ENCODE measurements at places on chromosomes 6 and 20.

GRCh38 chr6:93351222-93351621 is 68.1 kb downstream of the EPHA7 start:
- no peak for DNase-seq

GRCh38 chr6:20271818-20272217 is 59.5 kb upstream of the MBOAT1 start:
- no peak for DNase-seq

DNA sequence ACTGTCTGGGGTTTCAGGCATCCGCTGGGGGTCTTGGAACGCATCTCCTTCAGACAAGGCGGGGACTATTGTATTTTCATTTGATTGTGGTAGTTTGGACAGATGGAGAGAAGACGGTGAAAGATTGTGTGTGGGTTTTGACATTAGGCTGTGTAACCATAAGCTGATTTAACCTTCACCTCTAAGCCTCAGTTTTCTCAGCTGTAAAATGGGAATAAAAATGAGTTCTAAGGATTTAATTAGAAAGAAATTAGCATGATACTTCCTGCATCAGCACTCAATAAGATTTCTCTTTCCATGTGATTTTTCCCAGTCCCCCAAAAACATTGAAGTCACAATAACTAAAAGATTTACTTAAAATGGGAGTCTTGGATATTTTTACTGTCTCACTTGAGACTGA is 78.1 kb downstream of the CBFA2T2 start:
- DNase-seq, result no peak

- no peak for DNase-seq
These were observed 27.6 kb downstream of the KCNK15 start for GRCh38 chr20:44773070-44773829.

DNA sequence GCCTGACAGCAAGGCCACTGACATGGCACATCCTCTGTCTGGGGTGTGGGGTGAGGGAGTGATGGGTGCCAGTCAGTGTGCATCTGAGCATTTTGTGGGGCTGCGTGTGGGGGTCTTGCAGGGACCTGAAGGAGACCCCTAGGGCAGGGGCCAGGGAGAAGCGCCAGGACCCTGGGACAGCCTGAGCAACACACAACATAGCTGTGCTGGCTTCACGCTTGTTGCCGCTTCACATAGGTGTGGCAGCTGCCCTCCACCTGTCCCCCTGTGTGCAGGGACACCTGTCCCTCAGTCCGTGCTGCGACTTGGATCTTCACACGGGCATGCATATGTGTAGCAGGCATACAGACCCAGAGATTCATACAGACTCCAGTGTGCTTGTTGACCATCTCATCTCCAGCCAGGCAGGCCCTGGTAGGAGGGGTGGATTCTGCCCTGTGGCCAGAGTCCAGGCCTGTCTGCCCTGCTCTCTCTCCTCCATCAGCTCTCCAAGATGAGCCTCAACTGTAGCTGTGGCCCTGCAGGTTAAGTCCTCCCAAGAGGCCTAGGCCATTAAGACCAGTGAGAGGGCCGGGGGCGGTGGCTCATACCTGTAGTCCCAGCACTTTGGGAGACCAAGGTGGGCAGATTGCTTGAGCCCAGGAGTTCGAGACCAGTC is 3.2 kb upstream of the NPBWR2 start:
- no peak for DNase-seq

- no peak for DNase-seq
These were observed 8.4 kb downstream of the GMDS start for GRCh38 chr6:2237001-2237400.

DNA sequence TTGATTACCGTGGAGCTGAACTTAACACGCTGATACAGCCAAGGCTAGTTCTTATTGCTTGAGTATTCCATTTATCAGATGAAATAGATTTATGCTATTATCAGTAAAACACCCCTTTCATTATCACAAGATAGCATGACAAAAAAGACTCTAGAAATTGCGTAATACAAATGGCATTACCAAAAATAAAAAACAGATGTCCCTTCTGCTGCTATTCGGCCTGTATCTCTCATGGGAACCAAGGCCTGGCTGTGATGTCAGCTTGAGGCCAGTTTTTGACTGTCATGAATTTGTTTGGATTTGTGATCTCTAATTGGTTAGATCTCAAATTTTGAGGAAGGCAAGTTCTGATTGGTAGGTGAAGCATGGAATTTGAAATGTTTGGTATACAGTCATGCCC is 25.2 kb downstream of the MEI4 start:
- DNase-seq, result no peak

DNA sequence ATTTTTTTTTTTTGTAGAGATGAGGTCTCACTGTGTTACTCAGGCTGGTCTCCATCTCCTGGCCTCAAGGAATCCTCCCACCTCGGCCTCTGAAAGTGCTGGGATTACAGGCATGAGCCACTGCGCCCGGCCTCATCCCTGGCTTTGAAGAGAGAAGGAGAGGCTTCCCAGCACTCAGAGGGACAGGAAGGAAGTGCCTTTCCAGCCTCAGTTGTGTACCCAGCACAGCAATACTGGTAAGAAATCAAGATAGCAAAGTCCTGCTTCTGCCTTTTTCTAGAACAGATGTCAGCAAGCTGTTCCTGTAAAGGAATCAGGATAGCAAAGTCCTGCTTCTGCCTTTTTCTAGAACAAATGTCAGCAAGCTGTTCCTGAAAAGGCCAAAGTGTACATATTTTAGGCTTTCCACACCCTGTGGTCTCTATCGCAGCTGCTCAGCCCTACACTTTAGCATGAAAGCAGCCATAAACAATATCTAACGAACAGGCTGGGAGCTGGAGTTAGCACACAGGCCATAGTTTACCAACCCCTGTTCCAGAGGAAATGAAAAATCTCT is 6.3 kb upstream of the PLTP start:
- DNase-seq, result no peak

DNA sequence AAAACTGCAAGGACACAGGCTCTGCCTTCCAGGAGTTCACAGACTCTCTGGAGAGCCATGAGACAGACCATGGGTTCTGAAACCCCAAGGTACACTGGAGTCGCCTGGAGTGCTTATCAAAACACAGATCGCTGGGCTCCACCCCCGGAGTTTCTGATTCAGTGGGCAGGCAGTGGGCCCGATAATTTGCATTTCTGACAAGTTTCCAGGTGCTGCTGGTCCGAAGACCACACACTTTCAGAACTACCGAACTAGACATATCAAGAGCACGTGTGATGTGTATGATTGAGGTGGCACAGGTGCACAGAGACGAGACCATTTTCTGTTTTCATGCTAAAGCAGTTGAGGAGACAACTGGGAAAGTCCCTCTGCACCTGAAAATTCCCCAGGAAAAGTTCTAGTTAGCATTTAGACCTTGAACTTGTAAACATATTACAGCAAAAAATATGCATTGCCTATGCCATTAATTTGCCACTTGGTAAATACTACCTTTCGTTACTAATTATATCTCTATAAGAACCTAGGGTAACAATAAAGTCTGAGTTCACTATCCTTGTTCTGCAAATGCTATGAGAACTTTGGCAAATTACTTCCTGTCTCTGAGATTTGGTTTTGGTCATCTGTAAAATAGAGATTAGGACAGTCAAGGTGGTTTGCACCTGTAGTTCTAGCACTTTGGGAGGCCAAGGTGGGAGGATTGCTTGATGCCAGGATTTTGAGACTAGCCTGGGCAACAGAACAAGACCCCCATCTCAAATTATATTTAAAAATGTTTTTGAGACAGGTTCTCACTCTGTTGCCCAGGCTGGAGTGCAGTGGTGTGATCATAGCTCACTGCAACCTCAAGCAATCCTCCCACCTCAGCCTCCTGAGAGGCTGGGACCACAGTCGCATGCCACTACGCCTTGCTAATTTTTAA is 14.3 kb upstream of the PIM1 start:
- no peak for DNase-seq

- DNase-seq, result no peak
These were observed 42.9 kb upstream of the SPACA1 start for GRCh38 chr6:88004707-88005106.

DNA sequence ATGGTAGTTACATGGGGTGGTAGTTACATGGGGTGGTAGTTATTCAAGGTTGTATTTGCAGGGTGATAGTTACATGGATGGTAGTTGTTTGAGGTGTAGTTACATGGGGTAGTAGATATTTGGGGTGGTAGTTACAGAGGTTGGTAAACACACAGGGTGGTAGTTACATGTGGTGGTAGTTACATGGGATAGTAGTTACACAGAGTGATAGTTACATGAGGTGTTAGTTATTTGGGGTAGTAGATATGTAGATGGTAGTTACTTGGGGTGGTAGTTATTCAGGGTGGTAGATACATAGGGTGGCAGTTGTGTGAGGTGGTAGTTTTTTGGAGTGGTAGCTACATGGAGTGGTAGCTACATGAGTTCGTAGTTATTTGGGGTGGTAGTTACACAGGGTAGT is 221.3 kb upstream of the CST7 start:
- DNase-seq, result no peak

- no peak for DNase-seq
These were observed at the start of gene CCR6 for GRCh38 chr6:167122827-167123657. Gene CCR6 (plus strand): TSS chr6:167123096. CDS start chr6:167136135, 13,039 bp downstream.

- no peak for DNase-seq
These were observed 61.3 kb upstream of the EPB41L1 start for GRCh38 chr20:36093025-36093803.

GRCh38 chr20:58403272-58403671 is 14.2 kb downstream of the VAPB start:
- DNase-seq, result no peak

GRCh38 chr20:19890445-19891051 is 126.6 kb upstream of the NAA20 start:
- DNase-seq, result no peak

DNA sequence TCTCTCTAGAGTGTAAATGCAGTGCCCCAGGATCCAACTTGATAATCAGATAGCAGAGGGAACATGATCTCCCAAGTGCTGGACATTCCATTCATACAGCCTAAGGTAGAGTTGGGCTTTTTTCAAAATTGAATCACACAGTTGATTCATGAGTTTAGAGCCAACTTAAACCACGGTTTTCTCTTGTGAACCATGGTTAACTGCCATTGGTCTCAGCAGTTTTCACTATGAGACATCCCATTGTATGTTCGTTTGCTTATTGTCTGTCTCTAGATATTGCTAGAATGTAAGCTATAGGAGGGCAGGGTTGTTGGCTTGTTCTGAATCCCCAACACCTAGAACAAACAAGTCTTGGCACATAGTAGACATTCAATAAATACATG is 37.2 kb upstream of the TAF8 start:
- no peak for DNase-seq

DNA sequence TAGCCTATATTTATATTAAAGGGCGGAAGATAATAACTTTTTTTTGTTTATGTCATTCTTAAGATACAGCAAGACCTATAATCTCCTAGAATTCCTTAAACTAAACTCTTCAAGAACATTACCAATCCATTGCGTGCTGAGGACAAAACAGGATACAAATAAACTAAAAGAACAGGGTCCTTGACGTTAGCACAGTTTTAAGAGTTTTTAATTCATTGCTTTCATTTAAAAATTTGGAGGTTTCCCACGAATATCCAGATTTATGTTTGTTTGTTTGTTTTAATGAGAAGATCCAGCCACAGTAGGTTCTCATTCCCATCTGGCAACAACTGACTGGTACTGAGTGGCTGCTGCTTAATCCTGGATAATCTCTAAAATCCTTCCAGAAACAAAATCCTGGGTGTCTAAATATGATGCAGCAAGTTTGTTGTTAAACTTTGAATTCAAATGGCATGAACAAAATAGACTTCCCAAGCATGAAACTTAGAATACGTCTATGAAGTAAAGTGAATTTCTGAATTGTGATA is 153.7 kb downstream of the HACE1 start:
- DNase-seq, result no peak

DNA sequence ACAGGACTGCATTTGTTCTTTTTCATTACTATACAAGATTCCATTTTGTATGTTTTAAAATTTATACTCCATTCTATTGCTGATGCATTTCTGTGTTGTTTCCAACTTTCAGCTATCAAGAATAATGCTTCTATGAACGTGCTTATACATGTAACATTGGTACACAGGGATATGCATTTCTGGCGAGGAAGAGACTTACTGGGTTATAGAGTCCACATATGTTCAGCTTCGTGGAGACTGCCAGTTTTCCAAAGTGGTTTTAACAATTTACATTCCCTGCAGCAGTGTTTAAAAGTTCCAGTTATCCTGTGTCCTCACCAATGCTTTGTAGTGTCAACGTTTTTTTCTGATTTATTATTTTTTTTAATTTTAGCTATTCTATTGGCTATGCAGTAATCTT is 48.5 kb downstream of the AIG1 start:
- no peak for DNase-seq

DNA sequence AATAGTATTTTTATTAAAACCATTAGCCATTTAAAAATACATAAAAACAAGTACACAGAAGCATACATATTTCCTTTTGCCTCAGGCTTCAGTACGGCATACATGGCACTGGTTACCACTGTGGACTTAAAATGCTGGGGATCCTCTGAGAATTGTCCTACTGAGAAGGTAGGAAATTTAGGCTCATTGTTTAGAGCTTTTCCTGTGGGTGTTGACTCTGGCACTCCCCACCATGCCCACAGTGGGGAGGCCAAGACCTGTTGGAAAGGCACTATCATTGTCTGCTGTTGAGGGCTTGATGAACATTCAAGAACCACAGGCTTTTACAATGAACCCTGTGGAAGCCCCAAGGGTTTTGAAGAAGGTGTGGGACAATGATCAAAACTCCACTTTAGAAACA is 473.4 kb downstream of the BTBD3 start:
- DNase-seq, result no peak

DNA sequence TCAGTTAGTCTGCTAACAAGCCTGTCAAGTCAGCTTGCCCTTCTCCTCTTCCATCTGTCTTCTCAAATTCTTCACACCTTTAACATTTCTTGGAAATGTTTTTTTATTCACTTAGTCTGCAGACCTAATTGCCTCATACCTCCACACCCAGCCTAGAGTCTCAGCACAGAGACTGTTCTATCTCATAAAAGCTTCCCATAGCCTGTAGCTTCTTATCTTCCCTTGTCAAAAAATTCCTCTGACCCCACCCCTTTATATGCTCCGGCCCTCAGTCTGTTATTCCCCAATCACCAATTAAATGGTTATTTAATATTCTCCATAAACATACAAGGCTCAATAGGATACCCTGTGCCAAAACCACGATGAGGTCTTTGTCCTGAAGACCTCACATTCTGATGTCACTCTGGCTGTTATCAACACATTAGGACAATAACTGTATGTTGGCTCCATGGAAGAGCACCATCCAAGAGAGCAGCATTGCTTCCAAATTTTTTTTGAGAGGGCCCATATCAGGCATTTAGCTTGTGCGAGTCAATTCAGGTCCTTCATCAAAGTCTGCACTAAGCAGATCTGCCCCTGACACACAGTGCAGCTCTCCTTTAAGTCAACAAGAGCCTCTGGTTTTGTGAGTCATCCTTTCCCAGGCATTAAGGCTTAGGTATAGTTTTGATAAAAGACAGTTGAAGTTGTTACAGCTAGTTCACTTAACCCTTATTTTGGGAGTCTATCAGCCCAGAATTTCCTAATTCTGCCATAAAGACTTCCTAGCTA is 83.2 kb upstream of the TBX18 start:
- DNase-seq, result no peak
